Neuronal stem cell (in vitro differentiated cells): ENCODE measurements at places on chromosomes 13 and 19.

GRCh38 chr13:49185264-49185663 is 34.9 kb upstream of the MLNR start:
- H3K27me3 ChIP-seq = no peaks in the 10 kb centered on the region
- H3K4me3 ChIP-seq = no peak overlapping the region
- peaks cover 4% of the 10 kb centered on the region for H3K36me3 ChIP-seq
- H3K27ac ChIP-seq = no peak overlapping the region
- no peak for DNase-seq
- no peaks in the 10 kb centered on the region for H3K4me1 ChIP-seq

DNA sequence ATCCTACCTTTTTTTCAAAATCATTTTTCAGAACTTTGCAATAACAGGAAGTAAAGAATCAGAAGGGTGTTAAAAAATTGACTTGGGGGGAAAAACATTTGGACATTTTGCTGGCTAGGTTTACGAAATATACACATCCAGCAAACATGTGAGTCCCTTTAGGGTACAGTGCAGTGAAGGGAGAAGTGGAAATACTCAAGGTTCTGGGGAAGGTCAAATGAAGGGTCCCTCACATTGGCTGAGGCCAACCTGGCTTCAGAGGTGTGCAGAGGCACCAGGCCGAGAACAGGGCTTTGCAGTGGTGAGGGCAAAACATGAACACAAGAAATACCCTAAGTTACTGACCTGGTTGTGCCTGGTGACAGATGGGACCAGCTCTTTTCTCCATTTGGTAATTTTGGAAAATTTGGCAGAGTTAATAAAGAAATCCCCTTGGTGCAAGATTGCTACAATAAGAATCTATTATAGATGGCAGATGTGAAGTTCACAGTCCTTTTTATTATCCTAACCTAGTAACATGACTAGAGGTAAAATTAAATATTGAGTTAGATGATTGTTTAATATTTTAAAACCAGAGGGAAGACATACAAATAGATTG is 1.5 kb upstream of the UPF3A start:
- no peak for DNase-seq
- no peaks in the 10 kb centered on the region for H3K27me3 ChIP-seq
- peaks cover 5% of the 10 kb centered on the region for H3K4me1 ChIP-seq

GRCh38 chr13:33640832-33641231 is 177.1 kb upstream of the RFC3 start:
- no peak overlapping the region for H3K4me3 ChIP-seq
- no peaks in the 10 kb centered on the region for H3K36me3 ChIP-seq
- peaks cover 1% of the 10 kb centered on the region for H3K4me1 ChIP-seq
- no peaks in the 10 kb centered on the region for H3K27me3 ChIP-seq
- no peak overlapping the region for H3K27ac ChIP-seq

DNA sequence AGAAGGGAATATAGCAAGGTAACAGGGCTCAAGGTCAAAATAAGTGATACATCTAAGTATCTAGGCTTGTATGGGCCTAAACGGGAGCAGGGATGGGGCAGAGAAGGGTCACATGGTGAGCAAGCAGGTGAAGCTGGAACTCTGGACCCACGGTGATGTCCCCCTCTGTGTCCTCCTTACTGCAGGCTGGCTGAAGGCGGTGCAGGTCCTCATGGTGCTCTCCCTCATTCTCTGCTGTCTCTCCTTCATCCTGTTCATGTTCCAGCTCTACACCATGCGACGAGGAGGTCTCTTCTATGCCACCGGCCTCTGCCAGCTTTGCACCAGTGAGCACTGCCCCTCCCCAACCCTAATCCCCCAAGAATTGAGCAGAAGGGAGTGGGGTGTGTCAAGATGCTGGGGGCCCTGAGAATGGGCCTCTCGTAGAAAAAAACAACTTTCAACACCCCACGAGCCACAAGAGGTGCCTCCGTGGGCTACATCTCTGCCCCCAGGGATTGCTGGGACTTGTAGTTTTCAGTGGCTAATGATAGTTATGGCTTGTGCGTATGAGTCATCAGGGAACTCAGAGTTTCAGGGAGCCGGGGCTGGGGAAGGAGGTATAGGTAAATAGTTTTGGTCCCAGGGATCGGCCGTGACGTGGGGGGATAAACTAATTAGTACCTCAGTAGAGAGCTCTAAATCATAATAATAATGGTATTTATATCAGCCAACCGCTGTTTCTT is 4.0 kb downstream of the EMP3 start:
- H3K36me3 ChIP-seq = peaks cover 1% of the 10 kb centered on the region
- H3K27me3 ChIP-seq = no peaks in the 10 kb centered on the region
- H3K4me3 ChIP-seq = peak overlapping the region; percentile 43
- no peak overlapping the region for H3K27ac ChIP-seq
- no peak for DNase-seq

GRCh38 chr13:87779426-87779825 is 108.3 kb downstream of the SLITRK5 start:
- H3K27me3 ChIP-seq = no peaks in the 10 kb centered on the region
- no peak overlapping the region for H3K4me3 ChIP-seq
- peaks cover 3% of the 10 kb centered on the region for H3K4me1 ChIP-seq
- no peak for DNase-seq
- H3K27ac ChIP-seq = no peak overlapping the region

DNA sequence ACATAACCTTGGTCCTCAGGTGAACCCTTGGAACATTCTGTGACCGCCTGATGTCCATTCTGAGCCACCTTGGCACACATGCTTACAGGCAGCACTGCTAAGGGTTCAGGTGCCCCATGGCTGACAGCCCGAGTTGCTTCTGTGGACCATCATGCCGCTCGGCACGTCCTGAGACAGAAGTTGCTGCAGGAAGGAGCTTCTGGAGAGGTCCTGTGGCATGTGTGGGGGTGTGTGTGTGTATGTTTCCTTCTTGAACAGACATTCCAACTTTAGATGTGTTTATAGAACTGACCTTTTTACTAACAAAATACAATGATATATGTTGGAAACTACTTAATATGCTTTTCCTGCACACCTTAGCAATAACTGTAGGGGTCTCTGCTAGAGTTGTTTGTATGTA is 4.8 kb upstream of the C1QTNF9 start:
- H3K27ac ChIP-seq = no peak overlapping the region
- no peaks in the 10 kb centered on the region for H3K27me3 ChIP-seq
- DNase-seq = no peak

DNA sequence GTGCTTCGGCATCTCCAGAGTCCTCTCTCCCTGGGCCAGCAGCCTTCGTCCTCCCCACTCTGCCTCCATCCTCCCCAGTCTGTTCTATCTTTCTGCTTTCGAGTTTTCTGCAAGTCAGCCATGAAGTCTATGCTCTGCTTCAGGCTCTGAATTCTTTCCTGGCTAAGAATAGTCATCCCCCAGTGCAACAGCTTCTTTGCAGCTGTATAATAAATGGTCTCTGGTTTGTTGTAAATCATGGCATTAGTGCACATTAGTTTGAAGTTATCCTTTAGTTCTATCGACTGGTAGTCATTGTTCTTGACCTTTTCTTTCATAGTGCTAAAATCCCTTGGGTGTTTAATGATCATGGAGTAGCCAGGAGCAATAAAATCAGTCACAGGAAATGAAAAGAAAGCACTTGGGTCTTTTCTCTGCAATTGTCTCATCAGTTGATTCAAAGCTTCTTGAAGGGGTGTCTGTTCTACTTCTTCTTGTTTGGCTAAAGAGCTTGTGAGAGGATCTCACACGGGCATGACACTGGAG is 46.2 kb upstream of the SOX21 start:
- no peak overlapping the region for H3K4me3 ChIP-seq
- no peaks in the 10 kb centered on the region for H3K36me3 ChIP-seq
- no peak overlapping the region for H3K27ac ChIP-seq
- no peaks in the 10 kb centered on the region for H3K27me3 ChIP-seq

- no peak overlapping the region for H3K27ac ChIP-seq
- DNase-seq = no peak
- no peaks in the 10 kb centered on the region for H3K27me3 ChIP-seq
- no peaks in the 10 kb centered on the region for H3K36me3 ChIP-seq
Measured at GRCh38 chr13:88086577-88086976, 415.4 kb downstream of the SLITRK5 start.

- no peaks in the 10 kb centered on the region for H3K36me3 ChIP-seq
- peaks cover 2% of the 10 kb centered on the region for H3K4me1 ChIP-seq
- no peak overlapping the region for H3K4me3 ChIP-seq
- no peak for DNase-seq
Measured at GRCh38 chr13:23966691-23967615, 69.7 kb upstream of the C1QTNF9B start.

DNA sequence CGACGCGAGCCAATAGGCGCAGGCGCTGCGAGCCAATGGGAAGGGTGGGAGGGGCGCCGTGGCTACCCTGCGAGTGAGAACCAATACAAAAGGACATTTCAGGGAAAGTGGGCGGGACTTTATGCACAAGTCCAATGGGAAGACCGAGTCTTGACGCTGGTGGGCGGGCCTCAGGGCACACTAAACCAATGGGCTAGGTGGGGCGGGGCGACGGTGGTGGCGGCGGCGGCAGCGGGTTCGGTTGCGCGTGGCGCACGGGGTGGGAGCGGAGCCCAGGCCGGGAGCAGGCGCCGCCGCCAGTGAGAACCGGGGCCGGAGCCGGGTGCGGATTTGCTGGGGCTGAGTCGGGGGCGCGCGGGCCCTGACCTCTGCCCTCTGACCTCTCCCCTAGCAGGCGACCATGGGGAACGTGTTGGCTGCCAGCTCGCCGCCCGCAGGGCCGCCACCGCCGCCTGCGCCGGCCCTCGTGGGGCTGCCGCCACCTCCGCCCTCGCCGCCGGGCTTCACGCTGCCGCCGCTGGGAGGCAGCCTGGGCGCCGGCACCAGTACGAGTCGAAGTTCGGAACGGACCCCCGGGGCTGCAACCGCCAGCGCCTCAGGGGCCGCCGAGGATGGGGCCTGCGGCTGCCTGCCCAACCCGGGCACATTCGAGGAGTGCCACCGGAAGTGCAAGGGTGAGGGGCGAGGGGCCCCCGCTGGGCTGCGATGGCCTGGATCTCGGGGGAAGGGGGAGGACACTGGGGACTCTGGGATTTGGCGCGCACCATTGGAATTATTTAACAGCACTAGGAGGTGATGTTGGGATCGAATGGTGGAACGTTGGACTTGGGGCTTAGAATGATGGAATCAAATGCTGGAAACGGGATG is at the start of gene TOMM40:
TSS of gene TOMM40 (plus strand) at position 239 of the 867 bp plus-strand sequence. CDS start at position 401, 162 bp downstream.
- no peak for DNase-seq
- H3K36me3 ChIP-seq = peaks cover 46% of the 10 kb centered on the region
- no peaks in the 10 kb centered on the region for H3K27me3 ChIP-seq
- H3K4me1 ChIP-seq = peaks cover 11% of the 10 kb centered on the region
- H3K27ac ChIP-seq = peak within 1 kb of the TSS; percentile 87
- H3K4me3 ChIP-seq = peak within 1 kb of the TSS; percentile 88

DNA sequence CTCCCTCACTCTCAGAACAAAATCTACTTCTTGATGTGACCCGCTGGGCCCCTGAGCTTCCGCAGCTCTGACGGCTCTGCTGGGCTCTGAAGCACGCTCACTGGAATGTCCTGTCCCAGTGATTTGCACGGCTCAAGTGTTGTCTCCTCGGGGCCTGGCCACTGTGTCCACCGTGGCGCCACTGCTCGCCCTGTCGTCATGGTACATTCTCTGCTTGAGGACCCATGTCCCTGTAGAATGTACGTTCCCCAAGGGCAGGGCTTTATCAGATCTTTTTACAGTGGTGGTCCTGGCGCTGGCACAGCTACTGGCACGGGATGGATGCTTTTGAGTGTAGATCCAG is 12.1 kb downstream of the KLHL26 start:
- no peaks in the 10 kb centered on the region for H3K27me3 ChIP-seq
- H3K4me3 ChIP-seq = no peak overlapping the region
- peaks cover 37% of the 10 kb centered on the region for H3K4me1 ChIP-seq
- no peak overlapping the region for H3K27ac ChIP-seq
- DNase-seq = no peak

- no peaks in the 10 kb centered on the region for H3K36me3 ChIP-seq
- H3K4me1 ChIP-seq = peaks cover 13% of the 10 kb centered on the region
- no peaks in the 10 kb centered on the region for H3K27me3 ChIP-seq
- H3K4me3 ChIP-seq = no peak overlapping the region
Measured at GRCh38 chr13:72514146-72514545, 213.3 kb downstream of the MZT1 start.

GRCh38 chr13:113043931-113044330 is 61.7 kb upstream of the F7 start:
- no peak overlapping the region for H3K27ac ChIP-seq
- no peaks in the 10 kb centered on the region for H3K27me3 ChIP-seq
- no peak for DNase-seq
- peaks cover 4% of the 10 kb centered on the region for H3K36me3 ChIP-seq

DNA sequence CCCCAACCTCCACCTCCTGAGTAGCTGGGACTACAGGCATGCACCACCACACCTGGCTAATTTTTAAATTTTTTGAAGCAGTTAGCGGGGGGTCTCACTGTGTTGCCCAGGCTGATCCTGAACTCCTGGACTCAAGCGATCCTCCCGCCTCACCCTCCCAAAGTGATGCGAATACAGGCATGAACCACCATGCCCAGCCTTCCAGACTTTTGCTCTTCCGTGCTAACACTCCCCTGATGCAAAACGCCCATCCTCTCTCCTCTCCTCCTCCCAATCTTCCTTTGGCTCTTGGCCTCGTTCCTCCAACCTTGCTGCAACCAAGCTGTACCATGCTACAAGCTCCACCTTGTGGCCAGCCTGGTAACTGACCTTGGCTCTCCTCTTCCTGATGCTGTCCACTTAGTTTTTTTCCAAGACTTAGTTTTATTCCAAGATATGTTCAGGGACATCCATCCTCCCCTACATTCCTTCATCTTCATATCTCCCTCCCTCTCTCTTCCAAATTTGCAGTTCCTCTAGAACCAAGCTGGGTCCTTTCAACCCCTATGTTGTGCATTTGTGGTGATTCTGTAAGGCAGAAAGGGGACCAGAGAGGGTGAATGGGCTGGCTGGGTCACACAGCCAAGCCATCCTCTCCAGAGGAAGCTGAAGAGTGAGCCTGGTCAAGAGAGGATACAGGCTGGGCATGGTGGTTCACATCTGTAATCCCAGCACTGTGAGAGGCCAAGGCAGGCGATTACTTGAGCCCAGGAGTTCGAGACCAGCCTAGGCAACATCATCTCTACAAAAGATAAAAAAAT is 32.8 kb downstream of the TINCR start:
- peaks cover 19% of the 10 kb centered on the region for H3K4me1 ChIP-seq
- no peaks in the 10 kb centered on the region for H3K27me3 ChIP-seq
- no peaks in the 10 kb centered on the region for H3K36me3 ChIP-seq
- DNase-seq = no peak
- H3K4me3 ChIP-seq = no peak overlapping the region
- H3K27ac ChIP-seq = no peak overlapping the region

GRCh38 chr13:79297128-79297527 is 108.9 kb downstream of the RBM26 start:
- no peaks in the 10 kb centered on the region for H3K4me1 ChIP-seq
- H3K27ac ChIP-seq = no peak overlapping the region
- no peaks in the 10 kb centered on the region for H3K27me3 ChIP-seq
- H3K36me3 ChIP-seq = no peaks in the 10 kb centered on the region
- H3K4me3 ChIP-seq = no peak overlapping the region

- no peaks in the 10 kb centered on the region for H3K27me3 ChIP-seq
- H3K36me3 ChIP-seq = peaks cover 89% of the 10 kb centered on the region
- no peak overlapping the region for H3K27ac ChIP-seq
- no peak for DNase-seq
Measured at GRCh38 chr13:111245576-111246384, 74.7 kb upstream of the TEX29 start.
